ENCODE measurements at places on chromosomes 16 and 17. TPM values are rescaled to one million over a fixed set of nuclear protein-coding genes. Genes with fewer than 3 reads are reported as not detected.

DNA sequence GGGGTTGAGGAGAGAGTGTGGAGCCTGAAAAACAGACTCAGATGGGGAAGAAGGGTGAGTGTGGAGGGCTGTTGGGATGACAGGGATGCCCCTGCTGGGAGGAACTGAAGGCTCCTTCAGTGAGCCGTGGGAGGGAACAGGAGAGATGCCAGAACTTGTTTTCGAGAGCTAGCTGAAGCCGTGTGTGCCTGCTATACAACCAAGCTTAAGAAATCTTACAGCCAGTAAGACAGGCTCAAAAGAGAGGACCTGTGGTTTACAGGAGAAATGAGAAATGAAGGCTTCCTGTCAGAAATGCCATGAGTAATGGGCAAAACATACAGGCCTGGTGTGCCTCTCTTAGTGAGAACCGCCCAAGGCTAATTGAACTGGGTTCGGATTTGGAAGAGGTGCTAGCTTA is 99.6 kb downstream of the SPACA3 start:
- no peak for DNase-seq

GRCh38 chr16:9555051-9555450 is 463.6 kb downstream of the HAPSTR1 start:
- DNase-seq, result no peak

GRCh38 chr16:82857693-82858365 is 231.1 kb downstream of the CDH13 start:
- no peak for DNase-seq

GRCh38 chr17:43661699-43662412 is at the start of gene MEOX1:
MEOX1 (minus strand) TSS chr17:43661922; CDS start chr17:43661534, 388 bp downstream.
- DNase-seq, result no peak

- DNase-seq, result no peak
Observed at GRCh38 chr17:8016632-8017424, 14.4 kb downstream of the GUCY2D start.

CDH15 gene
- total RNA-seq, result not detected

YBX2 gene
- total RNA-seq, result 0.20 TPM

ABCA8 gene
- total RNA-seq, result not detected

Measured in T-cell (primary cell).